ENCODE measurements at places on chromosomes 4 and X. TPM values are rescaled to one million over a fixed set of nuclear protein-coding genes. Genes with fewer than 3 reads are reported as not detected.

- no peaks in the 10 kb centered on the region for H3K27me3 ChIP-seq
- H3K4me3 ChIP-seq, result no peak overlapping the region
- H3K4me1 ChIP-seq, result no peaks in the 10 kb centered on the region
- H3K36me3 ChIP-seq, result no peaks in the 10 kb centered on the region
These were observed 445.2 kb downstream of the RPA4 start for GRCh38 chrX:97328853-97329390.

GRCh38 chrX:66014556-66014955 is 25.3 kb downstream of the VSIG4 start:
- H3K36me3 ChIP-seq, result no peaks in the 10 kb centered on the region
- no peak overlapping the region for H3K27ac ChIP-seq
- H3K4me3 ChIP-seq, result no peak overlapping the region
- no peak for DNase-seq
- H3K27me3 ChIP-seq, result no peaks in the 10 kb centered on the region

DNA sequence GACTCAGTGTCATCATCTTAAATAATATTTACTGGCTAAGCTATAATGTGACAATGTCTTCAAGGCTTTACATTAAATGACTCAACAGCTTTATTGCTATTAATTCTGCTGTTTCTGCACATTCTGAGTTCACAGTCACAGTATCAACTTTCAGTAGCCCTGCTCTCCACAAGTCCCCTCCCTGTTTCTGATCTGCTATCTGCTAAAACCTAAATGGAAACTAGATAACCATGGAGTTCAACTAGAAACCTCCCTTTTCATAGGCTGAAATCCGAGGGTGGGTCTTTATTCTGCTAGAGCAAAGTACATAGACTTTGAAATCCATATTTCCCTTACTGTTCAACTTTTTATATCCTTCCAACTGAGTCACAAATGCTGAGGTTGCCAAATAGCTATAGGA is 5.4 kb upstream of the ACE2 start:
- H3K4me1 ChIP-seq, result no peaks in the 10 kb centered on the region
- H3K36me3 ChIP-seq, result no peaks in the 10 kb centered on the region
- DNase-seq, result no peak
- no peak overlapping the region for H3K4me3 ChIP-seq
- H3K27ac ChIP-seq, result no peak overlapping the region

DNA sequence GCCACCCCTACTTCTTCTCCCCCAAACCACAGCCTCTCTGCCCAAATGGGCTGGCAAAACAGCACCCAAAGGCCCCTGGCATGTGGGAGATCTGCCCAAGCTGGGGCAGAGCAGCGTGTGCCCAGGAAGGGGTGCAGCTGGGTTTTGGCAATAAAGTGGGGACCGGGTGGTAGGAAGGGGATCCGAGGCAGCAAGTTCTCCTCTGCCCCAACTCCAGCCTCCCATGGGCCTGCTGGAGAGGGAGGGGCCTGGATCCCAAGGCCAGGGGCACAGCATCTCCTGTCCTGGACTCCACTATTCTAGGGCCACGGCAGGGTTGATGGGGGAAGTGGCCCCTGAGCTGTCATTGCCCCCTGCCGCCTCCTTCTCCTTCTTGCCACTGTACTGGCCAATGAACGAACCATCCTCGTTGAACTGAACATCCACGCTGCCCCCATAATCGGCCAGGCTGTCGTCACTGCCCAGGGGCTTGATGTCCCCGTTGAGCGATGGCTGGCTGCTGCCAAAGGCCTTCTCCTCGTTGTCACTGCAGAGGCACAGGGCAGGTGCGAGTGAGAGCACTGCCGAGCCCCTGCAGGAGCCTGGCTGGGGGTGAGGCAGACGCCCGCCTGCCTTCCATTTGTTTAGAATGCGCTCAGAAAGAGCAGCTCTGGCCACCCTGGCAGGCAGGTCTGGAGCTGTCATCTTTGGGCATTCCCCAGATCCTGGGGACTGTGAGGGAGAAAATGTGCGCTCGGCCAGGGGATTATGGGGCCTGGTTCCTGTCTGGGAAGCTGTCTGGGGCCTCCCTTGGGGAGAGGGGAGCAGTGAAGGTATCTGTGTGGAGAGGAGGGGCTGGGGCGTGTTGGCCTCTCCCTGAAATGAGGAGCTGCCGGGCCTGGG is 23.4 kb downstream of the L1CAM start:
- no peak overlapping the region for H3K4me3 ChIP-seq
- no peaks in the 10 kb centered on the region for H3K4me1 ChIP-seq
- H3K36me3 ChIP-seq, result no peaks in the 10 kb centered on the region
- H3K27me3 ChIP-seq, result no peaks in the 10 kb centered on the region
- DNase-seq, result no peak

DNA sequence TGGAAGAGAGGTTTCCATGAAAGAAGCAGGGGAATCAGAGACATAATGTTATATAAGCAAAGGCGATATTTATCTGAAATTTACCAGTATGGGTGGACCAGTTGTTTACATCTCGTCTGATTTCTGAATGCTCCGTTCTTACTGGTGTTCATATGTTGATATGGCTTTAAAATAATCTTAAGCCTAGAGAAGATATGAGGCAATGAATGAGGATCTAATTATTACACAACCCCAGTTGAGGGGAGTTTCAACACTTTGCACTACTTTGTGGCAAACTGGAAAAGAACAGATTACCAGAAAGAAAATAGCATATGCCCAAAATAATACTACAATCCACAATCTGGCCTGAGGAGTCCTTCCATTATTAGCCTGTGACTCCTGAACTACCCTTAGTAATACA is 263.3 kb upstream of the MAGEB2 start:
- no peak overlapping the region for H3K27ac ChIP-seq
- H3K36me3 ChIP-seq, result no peaks in the 10 kb centered on the region
- no peaks in the 10 kb centered on the region for H3K27me3 ChIP-seq
- no peak for DNase-seq
- no peaks in the 10 kb centered on the region for H3K4me1 ChIP-seq

- no peak for DNase-seq
- no peak overlapping the region for H3K27ac ChIP-seq
- H3K4me1 ChIP-seq, result no peaks in the 10 kb centered on the region
- H3K36me3 ChIP-seq, result no peaks in the 10 kb centered on the region
- no peaks in the 10 kb centered on the region for H3K27me3 ChIP-seq
These were observed 63.4 kb upstream of the MAB21L2 start for GRCh38 chr4:150518559-150518958.

DNA sequence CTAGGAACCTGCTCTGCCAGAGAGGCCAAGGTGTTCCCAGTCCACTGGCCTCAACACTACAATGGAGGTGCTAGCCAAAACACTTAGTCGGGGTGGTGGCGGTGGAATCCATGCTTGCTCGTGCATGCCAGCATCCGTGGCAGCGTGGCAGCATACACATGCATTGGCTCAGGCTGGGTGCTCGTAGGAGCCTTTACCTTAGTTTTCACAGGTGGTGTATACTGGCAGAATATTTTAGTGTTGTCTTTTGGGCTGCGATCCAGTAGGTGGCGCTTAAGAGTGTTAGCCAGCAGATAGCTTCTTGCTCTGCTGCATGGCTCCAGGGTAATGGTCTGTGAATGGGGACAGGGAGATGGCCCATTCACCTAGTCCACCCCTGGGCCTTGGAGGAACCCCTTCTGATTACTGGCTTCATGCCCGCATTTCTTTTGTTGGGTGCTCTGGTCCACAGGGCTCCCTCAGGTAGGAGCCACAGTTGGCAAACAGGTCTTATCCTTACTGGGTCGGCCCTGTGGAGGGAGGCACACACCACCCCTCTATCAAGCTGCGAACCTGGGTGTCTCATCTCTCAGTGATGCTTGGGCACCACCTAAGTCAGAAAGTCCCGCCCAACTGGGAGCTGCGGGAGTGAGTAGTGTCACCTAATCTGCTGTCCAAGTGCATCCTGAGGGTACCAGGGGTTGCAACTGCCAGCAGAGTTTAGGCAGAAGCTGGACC is 40.0 kb downstream of the RIPPLY1 start:
- H3K4me3 ChIP-seq, result no peak overlapping the region
- no peak overlapping the region for H3K27ac ChIP-seq
- H3K27me3 ChIP-seq, result no peaks in the 10 kb centered on the region
- no peaks in the 10 kb centered on the region for H3K36me3 ChIP-seq
- no peaks in the 10 kb centered on the region for H3K4me1 ChIP-seq
- DNase-seq, result no peak

GRCh38 chr4:16417198-16417597 is 190.9 kb upstream of the TAPT1 start:
- no peak overlapping the region for H3K4me3 ChIP-seq
- no peak for DNase-seq
- H3K27ac ChIP-seq, result no peak overlapping the region
- H3K36me3 ChIP-seq, result no peaks in the 10 kb centered on the region
- no peaks in the 10 kb centered on the region for H3K27me3 ChIP-seq
- H3K4me1 ChIP-seq, result no peaks in the 10 kb centered on the region

DNA sequence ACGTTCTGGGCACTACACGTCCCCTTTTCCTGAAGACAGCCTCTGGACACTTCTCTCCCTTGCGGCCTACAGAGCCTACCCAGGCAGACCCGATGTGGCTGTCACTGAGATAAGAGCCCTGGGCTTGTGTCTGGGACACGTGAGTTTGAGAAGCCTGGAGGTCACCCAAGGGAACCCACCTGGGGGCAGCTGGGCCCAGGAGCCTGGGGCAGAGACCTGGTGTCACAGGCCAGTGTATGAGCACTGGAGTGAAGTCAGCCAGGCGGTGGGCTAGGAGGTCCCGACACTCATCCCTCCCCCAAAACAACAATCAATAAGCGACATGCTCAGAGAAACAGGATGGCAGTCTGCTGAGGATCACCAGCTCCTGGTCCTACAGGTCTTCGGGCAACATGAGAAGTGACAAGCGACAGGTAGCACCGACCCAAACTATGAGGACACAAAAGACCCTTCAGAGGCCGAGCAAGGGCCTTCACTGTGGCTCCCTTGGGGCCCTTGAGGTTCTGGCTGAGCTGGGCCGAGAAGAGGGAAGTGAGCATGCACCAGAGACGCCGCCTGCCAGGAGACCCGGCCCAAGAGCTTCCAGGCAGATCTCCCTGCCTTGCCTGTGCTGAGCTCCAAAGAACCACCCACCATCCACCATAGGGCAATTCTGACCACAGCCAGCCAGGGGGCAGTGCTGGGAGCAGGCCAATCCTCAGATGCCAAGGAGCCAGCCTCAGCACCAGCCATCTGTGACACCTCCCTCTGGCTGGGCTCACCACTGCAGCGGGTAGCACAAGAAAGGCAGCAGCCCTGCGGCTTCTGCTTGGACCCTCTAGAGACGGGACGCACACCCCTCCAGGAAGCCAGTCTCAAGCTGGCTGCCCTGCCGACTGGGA is 11.0 kb upstream of the DUSP9 start:
- H3K27me3 ChIP-seq, result no peaks in the 10 kb centered on the region
- H3K36me3 ChIP-seq, result no peaks in the 10 kb centered on the region
- H3K27ac ChIP-seq, result no peak overlapping the region
- no peaks in the 10 kb centered on the region for H3K4me1 ChIP-seq
- DNase-seq, result peak; percentile 53

- DNase-seq, result peak; percentile 89
- no peaks in the 10 kb centered on the region for H3K36me3 ChIP-seq
- H3K27ac ChIP-seq, result no peak overlapping the region
These were observed 44.2 kb downstream of the TBC1D14 start for GRCh38 chr4:6953751-6954380.

DNA sequence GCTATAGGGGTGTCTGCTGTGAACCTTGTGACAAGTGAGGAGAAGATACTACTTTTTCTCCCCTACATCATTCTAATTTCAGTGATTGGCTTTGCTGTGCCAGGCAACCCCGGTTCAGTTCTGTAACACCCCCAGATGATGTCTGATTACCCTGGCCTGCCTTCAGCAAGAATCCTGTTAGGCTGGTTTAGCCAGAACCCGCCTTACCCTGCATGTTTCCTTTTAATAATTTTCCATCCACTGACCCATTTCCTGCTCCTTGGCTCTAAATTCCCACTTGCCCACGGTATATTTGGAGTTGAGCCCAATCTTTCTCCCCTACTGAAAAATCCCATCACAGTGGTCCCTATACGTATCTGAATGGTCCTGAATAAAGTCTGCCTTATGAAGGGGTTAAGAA is 46.5 kb upstream of the HPSE start:
- H3K27ac ChIP-seq, result no peak overlapping the region
- H3K36me3 ChIP-seq, result no peaks in the 10 kb centered on the region
- no peak for DNase-seq
- no peaks in the 10 kb centered on the region for H3K4me1 ChIP-seq
- no peaks in the 10 kb centered on the region for H3K27me3 ChIP-seq

GRCh38 chr4:174575436-174575835 is 53.1 kb upstream of the HPGD start:
- DNase-seq, result no peak
- no peaks in the 10 kb centered on the region for H3K27me3 ChIP-seq
- no peaks in the 10 kb centered on the region for H3K36me3 ChIP-seq

DNA sequence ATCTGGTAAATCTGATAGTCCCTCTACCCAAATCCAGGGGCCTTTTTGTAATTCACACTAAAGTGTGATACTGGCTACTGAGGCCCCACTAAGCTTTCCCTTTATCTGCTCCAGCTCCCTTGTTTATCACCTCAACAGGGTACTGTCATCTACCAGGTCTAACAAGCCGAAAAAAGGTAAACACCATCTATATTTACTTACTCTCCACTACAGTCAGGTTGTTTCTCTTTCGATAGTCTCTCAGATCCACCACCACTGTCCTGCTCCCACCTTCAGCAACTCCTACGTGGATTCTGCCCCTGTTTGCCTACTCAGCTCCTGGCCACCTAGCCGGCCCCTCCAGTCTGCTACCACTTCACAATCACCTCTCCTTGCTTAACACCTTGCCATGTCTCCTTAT is 3.3 kb downstream of the ITIH6 start:
- no peak overlapping the region for H3K4me3 ChIP-seq
- no peak overlapping the region for H3K27ac ChIP-seq
- H3K4me1 ChIP-seq, result no peaks in the 10 kb centered on the region
- DNase-seq, result no peak
- H3K36me3 ChIP-seq, result no peaks in the 10 kb centered on the region

GRCh38 chr4:168498251-168498650 is 1.4 kb downstream of the PALLD start:
- H3K4me3 ChIP-seq, result no peak overlapping the region
- no peaks in the 10 kb centered on the region for H3K4me1 ChIP-seq
- DNase-seq, result no peak
- H3K27ac ChIP-seq, result no peak overlapping the region

DNA sequence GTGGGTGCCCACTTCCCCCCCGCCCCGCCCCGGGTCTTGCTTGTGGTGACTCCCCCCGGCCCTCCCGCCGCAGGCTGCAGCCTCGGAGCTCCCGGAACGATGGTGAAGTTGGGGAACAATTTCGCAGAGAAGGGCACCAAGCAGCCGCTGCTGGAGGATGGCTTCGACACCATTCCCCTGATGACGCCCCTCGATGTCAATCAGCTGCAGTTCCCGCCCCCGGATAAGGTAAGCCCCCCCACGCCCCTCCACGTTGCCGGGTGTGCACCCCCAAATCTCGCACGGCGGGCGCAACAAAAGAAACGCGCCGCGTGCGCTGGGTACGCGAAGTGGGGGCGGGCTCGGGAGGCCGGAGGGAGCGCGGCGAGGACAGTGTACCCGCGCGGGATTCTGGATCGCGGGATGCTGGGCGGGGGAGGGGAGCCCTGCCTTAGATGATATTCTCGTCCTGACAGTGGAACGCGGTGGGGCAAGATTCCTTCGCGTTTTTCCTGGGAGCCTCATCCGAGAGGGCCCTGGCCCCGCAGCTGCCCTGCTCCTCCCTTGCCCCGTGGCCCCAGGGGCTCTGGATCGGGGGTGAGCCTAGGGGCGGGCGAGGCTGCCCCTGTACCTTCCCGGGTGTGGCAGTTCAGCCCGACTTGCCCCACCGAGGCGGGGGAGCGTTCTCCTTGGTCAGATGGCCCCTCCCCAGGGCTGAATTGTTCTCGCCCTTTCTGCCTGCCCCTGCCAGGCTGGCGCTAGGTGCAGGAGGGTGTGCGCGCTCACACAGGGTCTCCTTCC is 819 bp downstream of the NSG1 start:
- peak overlapping the region; percentile 11 for H3K4me3 ChIP-seq
- no peaks in the 10 kb centered on the region for H3K27me3 ChIP-seq

Gene ADGRL3
- total RNA-seq, result 26.7 TPM

Gene IL3RA
- total RNA-seq, result 21.9 TPM

Gene KIAA1210
- not detected for total RNA-seq

Gene GPR101
- not detected for total RNA-seq

Gene GPR50
- total RNA-seq, result not detected

Gene EPHA5
- total RNA-seq, result 0.10 TPM

Gene NOX1
- total RNA-seq, result not detected

All from aorta (tissue), 5 donors.